Activated T-cell treated with anti-CD3 and anti-CD28 coated beads, Interleukin-2, amount 50 U/mL, for 72 hours (primary cell): ENCODE measurements at places on chromosomes 2 and 18. TPM values are rescaled to one million over a fixed set of nuclear protein-coding genes. Genes with fewer than 3 reads are reported as not detected.
A peak's percentile ranks its signal among the peaks of the same experiment; 100 is the strongest.

- no peaks in the 10 kb centered on the region for H3K27me3 ChIP-seq
- H3K4me3 ChIP-seq: peak overlapping the region; percentile 95
These were observed 583 bp downstream of the NEMP2 start for GRCh38 chr2:190533968-190534309.

DNA sequence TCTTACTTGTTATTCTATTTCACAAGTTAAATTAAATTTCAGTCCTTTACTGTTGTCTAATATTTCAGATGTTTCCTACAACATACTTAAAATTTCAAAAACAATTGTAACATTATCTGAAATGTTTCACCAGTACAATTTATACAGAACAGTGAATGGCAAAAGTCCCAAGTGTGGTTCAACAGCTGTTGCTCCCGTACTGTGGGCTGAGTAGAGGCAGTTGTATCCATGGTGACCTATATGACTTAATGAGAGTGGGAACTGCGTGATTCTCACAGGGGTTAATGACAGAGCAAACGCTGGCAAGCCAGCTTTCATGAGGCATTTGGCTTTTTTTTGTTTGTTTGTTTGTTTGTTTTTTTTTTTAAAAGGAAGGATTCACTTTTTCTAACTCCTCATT is 5.3 kb upstream of the PLCL1 start:
- no peaks in the 10 kb centered on the region for H3K36me3 ChIP-seq
- peaks cover 14% of the 10 kb centered on the region for H3K27me3 ChIP-seq
- H3K4me1 ChIP-seq: peaks cover 26% of the 10 kb centered on the region
- DNase-seq: no peak

The KCNG2 gene
- not detected for total RNA-seq

DNA sequence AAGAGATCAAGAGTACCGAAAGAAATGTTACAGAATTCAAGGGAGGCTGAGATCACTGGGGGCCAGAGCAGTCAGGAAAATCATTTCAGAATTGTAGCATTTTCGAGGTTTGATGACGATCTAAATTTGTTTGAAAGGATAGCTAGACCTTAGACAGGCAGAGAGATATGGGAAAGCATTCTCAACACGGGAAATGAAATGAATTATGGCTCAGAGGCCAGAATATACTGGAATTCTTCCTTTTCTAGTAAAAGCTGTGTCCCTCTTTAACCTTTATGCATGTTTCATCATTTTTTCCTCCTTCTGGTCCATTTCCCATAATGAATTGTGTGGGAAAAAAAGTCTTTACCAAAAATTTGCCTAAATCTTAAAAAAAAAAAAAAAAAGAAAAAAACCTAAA is 78.8 kb downstream of the NABP1 start:
- H3K4me3 ChIP-seq: no peak overlapping the region
- H3K36me3 ChIP-seq: no peaks in the 10 kb centered on the region
- H3K27ac ChIP-seq: no peak overlapping the region
- H3K4me1 ChIP-seq: no peaks in the 10 kb centered on the region

- H3K27ac ChIP-seq: no peak overlapping the region
- DNase-seq: peak; percentile 2
- H3K27me3 ChIP-seq: no peaks in the 10 kb centered on the region
These were observed 399.8 kb downstream of the TMEM182 start for GRCh38 chr2:103161456-103162289.

- no peak overlapping the region for H3K4me3 ChIP-seq
- H3K4me1 ChIP-seq: no peaks in the 10 kb centered on the region
- no peaks in the 10 kb centered on the region for H3K36me3 ChIP-seq
- no peak for DNase-seq
These were observed 92.6 kb upstream of the CREB1 start for GRCh38 chr2:207437136-207437523.

- H3K4me3 ChIP-seq: no peak overlapping the region
- no peak overlapping the region for H3K27ac ChIP-seq
- H3K27me3 ChIP-seq: peaks cover 56% of the 10 kb centered on the region
- no peaks in the 10 kb centered on the region for H3K36me3 ChIP-seq
These were observed 94.1 kb upstream of the CYP1B1 start for GRCh38 chr2:38170067-38170466.

The TCF7L1 gene
- 0.16 TPM for total RNA-seq

- no peak for DNase-seq
- H3K4me1 ChIP-seq: peaks cover 5% of the 10 kb centered on the region
- H3K27me3 ChIP-seq: no peaks in the 10 kb centered on the region
- peaks cover 8% of the 10 kb centered on the region for H3K36me3 ChIP-seq
- no peak overlapping the region for H3K4me3 ChIP-seq
These were observed 38.8 kb downstream of the RRM2 start for GRCh38 chr2:10161206-10161931.

The SLC9A4 gene
- total RNA-seq: 0.14 TPM

DNA sequence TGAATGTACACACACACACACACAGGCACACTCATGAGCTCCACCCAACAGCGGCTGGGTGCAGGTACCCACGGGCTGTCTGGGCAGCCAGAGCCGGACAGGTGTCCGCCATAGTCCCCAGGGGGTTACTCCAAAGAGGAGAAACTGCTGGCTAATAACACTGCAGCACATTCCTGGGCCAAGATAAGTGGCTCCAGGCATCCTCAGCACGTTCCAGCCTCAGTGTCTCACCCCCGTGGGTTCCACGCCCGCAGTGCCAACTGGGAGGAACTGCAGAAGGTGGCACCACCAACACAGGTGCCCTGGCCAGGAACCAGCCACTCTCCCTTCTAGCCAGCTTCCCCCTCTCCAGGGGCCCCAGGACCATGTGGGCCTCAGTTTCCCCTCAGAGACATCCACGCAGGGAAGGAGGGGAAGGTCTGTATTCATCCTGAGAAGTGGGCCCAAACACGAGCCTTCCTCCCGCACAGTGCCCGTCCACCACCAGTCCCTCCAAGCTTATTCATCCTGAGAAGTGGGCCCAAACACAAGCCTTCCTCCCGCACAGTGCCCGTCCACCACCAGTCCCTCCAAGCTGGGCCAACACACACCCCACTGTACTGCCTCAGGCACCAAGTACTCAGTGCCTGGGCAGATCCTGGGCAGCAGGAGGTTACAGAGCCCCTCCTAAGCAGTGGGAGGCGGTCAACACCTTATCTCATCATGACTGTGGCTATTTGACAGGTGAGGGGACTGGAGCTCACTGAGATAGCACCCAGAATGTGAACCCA is 47.6 kb downstream of the TNS1 start:
- no peaks in the 10 kb centered on the region for H3K27me3 ChIP-seq
- H3K27ac ChIP-seq: no peak overlapping the region
- H3K4me3 ChIP-seq: no peak overlapping the region
- no peaks in the 10 kb centered on the region for H3K36me3 ChIP-seq
- no peaks in the 10 kb centered on the region for H3K4me1 ChIP-seq

The CHRNA1 gene
- not detected for total RNA-seq

The RANBP2 gene
- total RNA-seq: 58.8 TPM

DNA sequence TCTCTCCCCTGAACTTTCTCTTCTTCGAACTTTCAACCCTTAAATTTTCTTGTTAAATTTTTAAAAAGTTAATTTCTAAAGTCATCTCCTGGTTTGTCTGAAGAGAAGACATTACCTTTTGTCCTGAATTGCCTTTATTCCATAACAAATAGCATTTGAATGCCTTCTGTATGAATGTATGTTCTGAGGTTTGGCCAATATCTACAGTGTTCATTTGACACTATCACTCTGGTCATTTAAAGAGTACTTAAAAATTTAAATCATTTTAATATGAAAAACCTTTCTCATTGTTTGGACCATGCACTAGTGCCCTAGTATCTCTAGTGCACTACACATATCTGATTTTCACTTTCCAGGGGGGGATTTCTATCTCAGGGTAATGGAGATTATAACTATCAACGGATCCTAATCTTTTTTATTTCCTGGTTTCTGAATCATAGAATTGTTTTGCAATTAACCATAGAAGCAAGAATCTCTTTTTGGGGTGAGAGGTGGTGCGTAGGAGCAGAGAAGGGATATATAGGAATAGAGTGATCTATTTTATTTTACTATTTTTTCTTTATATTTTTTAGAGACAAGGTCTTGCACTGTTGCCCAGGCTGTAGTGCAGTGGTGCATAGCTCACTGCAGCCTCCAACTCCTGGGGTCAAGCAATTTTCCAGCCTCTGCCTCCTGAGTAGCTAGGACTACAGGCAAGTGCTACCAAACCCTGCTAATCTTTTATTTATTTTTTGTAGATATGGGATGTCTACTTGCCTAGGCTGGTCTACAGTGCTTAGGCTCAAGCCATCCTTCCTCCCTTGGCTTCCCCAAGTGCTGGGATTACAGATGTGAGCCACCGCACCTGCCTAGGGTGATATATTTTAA is 25.5 kb downstream of the TANC1 start:
- H3K4me1 ChIP-seq: no peaks in the 10 kb centered on the region
- no peaks in the 10 kb centered on the region for H3K36me3 ChIP-seq
- no peak for DNase-seq
- no peak overlapping the region for H3K4me3 ChIP-seq
- H3K27ac ChIP-seq: no peak overlapping the region

GRCh38 chr2:165678882-165679281 is 115.2 kb downstream of the GALNT3 start:
- H3K27me3 ChIP-seq: peaks cover 2% of the 10 kb centered on the region
- DNase-seq: no peak
- H3K36me3 ChIP-seq: no peaks in the 10 kb centered on the region
- no peaks in the 10 kb centered on the region for H3K4me1 ChIP-seq
- H3K4me3 ChIP-seq: no peak overlapping the region

DNA sequence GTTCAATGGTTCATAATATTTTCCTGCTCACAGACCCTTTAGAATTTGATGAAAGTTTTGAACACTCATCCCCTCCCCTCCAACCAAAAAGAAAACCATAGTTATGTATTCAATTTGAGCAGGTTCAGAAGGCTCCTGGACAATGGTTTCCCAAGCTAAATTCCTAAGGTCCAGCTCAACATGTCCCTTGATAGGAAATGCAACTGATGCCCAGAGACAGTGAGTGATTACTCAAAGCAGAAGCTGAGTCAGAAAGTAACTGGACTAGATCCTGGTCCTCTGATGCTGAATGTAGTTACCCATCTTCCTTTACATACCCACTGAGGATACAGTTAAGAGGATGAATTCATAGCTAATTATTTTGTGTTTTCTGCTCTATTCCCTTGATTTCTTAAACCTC is 218.9 kb upstream of the NCKAP5 start:
- no peaks in the 10 kb centered on the region for H3K36me3 ChIP-seq
- H3K4me1 ChIP-seq: no peaks in the 10 kb centered on the region
- no peak overlapping the region for H3K4me3 ChIP-seq
- peaks cover 10% of the 10 kb centered on the region for H3K27me3 ChIP-seq
- H3K27ac ChIP-seq: no peak overlapping the region
- no peak for DNase-seq

The MOGAT1 gene
- not detected for total RNA-seq

The ABCB6 gene
- total RNA-seq: 8.5 TPM
